Fibroblast of pulmonary artery (primary cell): ENCODE measurements at places on chromosomes 1 and 21.

- no peak for DNase-seq
Observed at GRCh38 chr1:59223198-59223597, 73.7 kb upstream of the FGGY start.

DNA sequence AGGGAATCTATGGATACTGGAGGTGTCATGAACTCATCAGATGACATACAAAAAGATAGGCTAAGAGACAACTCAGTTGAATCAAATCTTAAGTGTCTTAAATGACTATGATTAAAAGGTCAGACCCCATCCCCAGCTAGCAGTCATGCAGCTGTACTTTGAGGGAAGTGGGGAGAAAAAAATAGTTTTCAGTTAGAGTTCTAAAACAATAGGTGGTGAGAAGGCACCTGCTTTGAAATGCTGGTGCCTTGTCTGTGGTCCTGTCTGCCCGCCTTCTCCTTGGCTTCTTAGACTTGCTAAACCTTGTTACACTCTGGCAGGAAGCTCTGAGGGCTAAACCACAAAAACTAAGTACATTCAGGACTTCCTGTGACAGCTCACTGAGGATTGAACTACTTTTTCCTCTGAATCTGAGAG, 15.3 kb downstream of the CD2 start:
- peak; percentile 42 for DNase-seq

DNA sequence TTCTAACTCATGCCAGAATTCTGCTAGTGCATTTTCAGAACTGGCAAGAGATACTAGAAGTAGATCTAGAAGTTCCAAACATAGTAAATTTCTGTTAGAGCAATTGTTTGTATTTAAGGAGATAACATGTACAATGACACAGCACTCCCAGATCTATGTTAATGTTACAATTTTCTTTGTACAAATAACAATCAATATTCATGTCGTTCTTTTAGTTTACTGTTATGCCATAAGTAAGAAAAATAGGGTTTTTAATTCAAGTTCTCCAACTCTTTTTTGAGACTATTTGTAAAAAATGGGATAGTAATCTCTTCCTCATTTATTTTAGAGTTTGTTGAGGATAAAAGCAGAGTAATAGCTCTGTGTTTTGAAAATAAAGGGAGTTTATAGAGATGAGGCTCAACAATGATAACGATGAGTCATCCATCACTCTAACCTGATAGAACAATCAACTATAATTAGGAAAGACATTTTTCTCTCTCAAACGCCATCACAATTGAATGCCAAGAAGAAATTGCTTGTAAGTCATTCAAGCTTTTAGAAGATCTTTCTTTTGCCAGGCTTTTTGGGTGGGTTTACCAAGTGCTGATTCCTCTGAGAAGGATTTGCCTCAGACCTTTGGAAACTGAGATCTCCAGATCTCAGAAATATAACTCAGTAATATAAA, 638 bp downstream of the CD84 start:
- no peak for DNase-seq

DNA sequence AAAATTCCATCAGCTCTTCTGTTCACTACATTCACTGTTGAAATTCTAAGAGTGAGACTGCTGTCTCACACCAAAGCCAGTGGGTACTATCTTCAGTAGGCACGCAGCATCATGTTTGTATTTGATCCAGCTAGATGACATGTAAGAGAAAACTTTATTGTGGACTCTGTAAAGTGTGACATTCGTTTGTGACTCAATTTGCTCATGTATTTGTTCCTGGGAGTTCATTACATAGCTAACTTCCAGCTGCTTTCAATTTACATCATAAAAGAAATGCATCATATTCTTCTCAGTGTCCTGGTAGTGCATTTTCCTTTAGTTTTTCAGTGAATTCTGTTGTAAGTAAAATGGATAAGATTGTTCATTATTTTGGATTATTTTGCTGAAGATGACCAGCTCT, 31.4 kb downstream of the CTH start:
- DNase-seq, result no peak

- DNase-seq, result no peak
Observed at GRCh38 chr1:8746554-8746953, 70.9 kb downstream of the RERE start.

DNA sequence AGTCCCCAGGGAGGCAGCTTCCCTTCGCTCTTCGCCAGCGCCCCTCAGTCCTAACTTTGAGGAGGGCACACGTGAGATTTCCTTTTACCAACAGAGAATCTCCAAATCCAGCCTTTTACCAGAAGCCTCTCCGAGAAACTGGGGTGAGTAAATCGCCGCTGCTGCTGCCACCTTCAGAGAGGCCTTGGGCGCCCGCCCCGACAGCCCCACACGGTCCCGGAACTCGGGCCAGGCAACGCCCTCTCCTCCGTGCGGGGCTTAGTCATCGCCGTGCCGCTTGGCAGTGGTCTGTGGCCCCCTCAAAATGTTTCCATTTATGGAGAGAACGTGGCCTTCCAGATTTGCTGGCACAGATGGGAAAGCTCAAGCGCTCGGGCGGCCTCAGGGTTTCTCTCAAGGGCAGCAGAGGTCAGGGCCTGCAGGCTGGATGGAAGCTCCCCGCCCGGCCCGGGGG, 41.4 kb upstream of the COL6A2 start:
- DNase-seq, result peak; percentile 89

- peak; percentile 42 for DNase-seq
Observed at GRCh38 chr1:18951818-18952391, 4.6 kb downstream of the IFFO2 start.

DNA sequence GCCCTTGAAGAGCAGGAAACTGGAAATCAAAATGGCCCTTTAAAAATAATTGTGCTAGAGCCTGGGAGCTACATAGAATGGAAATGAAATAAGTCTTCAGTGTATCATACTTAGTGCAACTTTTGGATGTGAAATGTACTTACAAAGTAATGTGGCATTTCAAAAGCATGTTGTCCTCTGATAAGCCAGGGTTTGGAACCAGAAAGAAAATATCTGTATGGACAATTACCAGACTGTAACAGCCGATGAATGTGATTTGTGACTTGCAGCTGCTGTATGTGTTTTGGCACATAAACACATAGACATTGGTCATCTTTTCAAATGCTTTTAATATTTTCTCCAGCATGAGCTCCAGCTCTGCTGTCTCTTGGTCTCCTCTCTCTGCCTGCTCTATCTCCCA, 546.4 kb downstream of the OMA1 start:
- no peak for DNase-seq

DNA sequence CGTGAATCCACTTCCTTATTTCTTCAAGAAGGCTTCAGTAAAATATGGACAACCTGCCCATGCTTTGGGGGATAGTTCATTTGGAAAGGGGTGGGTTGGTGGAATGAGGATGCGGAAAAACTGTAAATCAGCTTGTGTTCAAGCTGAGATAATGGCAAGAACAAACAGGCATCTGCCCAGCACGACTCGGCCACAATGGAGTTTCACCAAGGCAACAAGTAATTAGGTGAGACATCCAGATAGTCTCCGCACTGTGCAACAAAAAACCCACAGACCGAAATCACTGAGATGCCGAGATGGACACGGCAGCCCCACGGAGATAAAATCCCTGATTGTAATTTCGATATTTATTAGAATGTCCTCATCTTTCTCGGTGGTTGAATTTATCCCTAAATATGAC, 455.2 kb downstream of the AJAP1 start:
- DNase-seq, result no peak

- no peak for DNase-seq
Observed at GRCh38 chr1:231940701-231941100, 314.1 kb downstream of the DISC1 start.

GRCh38 chr1:79323239-79324025, 316.9 kb upstream of the ADGRL4 start:
- peak; percentile 99 for DNase-seq

DNA sequence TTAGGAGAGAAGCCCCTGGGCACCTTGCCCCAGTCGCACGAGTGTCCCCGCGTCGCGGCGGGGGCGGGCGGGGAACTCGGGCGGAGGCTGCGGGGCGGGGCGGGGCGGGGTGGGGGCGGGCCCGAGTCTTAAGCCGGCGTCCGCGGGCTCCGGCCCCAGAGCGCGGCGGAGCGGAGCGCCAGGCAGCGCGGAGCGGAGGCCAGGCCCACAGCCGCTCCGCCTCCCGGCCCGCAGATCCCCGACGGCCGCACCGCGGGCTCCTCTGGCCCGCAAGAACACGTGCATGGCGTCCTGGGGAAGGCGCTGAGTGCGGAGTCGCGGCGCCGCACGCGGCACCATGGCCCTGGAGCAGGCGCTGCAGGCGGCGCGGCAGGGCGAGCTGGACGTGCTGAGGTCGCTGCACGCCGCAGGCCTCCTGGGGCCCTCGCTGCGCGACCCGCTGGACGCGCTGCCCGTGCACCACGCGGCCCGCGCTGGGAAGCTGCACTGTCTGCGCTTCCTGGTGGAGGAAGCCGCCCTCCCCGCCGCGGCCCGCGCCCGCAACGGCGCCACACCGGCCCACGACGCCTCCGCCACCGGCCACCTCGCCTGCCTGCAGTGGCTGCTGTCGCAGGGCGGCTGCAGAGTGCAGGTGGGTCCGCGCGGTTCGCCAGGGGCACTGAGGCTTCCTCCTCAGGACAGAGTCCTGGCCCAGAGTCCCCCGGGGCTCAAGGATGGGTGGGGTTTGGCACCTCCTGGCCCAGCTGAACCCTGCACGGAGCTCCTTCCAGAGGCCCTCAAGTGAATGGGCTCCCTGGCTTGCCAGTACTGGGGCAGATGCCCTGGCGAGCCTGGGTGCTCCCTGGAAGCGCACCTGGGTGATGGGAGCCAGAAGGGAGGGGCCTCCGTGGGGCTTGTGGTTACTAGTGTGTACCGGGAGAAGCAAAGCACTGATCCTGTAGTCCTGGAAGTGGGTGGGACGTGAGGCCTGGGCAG, at the start of gene ESPN:
ESPN (plus strand) TSS at position 158 of the 975 bp plus-strand sequence; CDS start at position 338, 180 bp downstream.
- DNase-seq, result no peak

DNA sequence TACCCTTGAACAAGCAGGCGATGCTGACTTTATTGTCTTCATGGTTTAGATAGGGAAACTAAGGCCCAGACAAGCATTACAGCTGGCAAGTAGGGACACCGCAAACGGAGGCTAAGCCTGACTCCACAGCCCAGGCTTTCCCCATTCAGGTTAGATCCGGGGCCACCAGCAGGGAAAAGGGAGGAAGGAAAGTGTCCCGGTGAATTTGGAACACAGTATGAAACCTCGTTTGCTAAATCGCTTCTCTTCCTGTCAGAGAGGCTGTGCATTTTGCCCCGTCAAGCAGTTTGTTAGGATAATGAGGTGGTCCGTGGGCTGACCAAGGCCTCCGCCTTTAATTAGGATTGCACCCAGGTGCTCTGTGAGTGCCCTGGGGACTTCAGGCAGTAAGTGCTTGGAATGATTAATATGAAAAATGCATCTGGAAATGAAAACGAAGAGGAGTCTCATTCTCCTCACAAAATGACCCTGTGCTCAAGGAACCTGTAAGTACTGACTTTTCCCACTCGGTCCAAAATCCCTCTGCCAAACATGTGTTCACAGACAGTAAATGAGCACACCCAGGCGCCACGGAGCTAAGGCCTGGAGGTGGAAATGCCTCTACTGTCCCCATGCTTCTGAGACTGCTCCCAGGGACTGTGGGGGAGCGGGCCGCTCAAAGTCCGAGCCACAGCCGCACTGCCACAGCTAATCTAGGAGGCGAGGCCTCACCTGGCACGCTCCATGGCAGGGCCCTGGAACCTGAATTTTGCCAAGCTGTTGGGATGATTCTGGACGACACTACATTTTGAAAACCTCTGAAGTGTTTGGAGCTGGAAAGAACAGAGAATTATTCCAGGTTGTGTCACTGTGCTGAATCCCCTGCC, 234.1 kb downstream of the SDCCAG8 start:
- DNase-seq, result no peak

GRCh38 chr1:1198423-1199140, 7.8 kb downstream of the TNFRSF18 start:
- no peak for DNase-seq

DNA sequence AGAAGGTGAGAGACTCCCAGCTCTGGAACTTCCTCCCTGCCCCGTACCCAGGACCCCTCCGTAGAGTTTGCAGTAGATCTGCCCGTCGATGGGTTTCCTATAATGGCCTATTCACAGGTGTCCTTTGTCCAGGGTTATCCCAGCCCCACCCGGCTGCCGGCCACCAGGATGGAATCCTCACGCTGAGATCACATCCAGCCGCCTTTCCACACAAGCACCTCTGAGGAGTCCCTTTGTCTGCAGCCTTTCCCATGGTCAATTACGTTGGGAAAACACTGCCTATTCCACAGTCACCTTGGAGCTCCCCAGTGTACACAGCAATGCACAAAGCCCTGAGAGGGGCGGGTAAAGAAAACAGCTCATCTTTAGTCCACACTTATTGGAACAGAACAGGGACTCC, 190.0 kb upstream of the EDN2 start:
- no peak for DNase-seq

- DNase-seq, result no peak
Observed at GRCh38 chr1:28037946-28038345, 50.5 kb downstream of the EYA3 start.

GRCh38 chr1:202692959-202693555, 17.2 kb downstream of the SYT2 start:
- DNase-seq, result peak; percentile 80

GRCh38 chr1:205914155-205914507, 29.1 kb downstream of the SLC26A9 start:
- no peak for DNase-seq

GRCh38 chr1:14987829-14988603, 165.5 kb upstream of the TMEM51 start:
- no peak for DNase-seq

DNA sequence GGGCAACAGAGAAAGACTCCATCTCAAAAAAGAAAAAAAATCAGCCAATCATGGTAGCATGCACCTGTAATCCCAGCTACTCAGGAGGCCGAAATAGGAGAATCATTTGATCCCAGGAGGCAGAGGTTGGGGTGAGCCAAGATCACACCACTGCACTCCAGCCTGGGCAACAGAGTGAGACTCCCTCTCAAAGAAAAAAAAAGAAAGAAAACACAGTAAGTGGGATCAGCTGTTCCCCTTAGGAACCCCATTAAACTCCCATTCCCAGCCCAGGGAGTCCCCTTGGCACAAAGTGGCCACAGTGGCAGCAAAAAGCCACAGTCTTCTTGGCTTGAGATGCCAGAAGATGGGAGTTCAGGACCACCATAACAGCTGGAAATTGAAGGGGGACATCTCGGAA, 9.1 kb downstream of the TMEM50B start:
- DNase-seq, result no peak

- DNase-seq, result peak; percentile 60
Observed at GRCh38 chr1:161071886-161072371, 2.2 kb upstream of the ARHGAP30 start.

GRCh38 chr1:160522622-160523345, at the start of gene SLAMF6:
Gene SLAMF6 (minus strand): TSS chr1:160523255. CDS start chr1:160523192, 63 bp downstream.
- no peak for DNase-seq

DNA sequence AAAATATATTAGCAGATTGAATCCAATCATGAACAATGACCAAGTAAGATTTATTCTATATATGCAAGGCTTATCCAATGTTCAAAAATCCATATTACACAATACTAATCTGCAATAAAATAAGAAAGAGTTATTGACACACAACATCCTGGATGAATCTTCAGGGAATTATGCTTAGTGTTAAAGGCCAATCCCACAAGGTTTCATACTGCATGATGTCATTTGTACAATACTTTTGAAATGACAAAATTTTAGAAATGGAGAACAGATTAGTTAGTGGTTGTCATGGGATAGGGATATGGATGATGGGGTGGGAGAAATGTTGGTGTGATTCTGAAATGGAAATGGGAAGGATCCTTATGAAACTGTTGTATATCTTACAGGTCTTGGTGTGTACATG, 425.7 kb downstream of the SIPA1L2 start:
- DNase-seq, result no peak

GRCh38 chr1:201447903-201448871, 20.8 kb downstream of the PHLDA3 start:
- peak; percentile 82 for DNase-seq
